M059J (cell line): ENCODE measurements at places on chromosomes 5 and 9. TPM values are rescaled to one million over a fixed set of nuclear protein-coding genes. Genes with fewer than 3 reads are reported as not detected.

The PRRX2 gene
- 0.17 and 0.20 TPM in 2 replicates for total RNA-seq

The ANKRD31 gene
- 0.02 TPM in 1 of 2 replicates, not detected in the other for total RNA-seq

The SPATA31E1 gene
- total RNA-seq: not detected in 2 replicates

The PCDHB15 gene
- 0.17 TPM in 1 of 2 replicates, not detected in the other for total RNA-seq

DNA sequence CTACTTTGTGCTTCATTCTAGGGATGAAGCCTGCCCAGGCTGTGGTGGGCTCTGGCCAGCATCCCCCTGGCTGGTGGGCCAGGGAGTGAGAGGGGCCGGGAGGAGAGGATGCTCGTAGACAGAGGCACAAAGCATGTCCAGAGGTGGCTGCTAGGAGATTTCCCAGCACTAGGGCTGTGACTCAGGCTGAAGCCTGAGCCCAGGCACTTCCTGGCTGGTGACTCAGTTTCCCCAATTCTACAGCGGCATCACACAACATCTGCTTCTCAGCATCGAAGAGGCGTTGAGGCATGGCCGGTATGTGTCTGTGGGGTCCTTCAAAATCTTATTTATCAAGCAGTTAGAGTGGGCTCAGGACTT lies 55.6 kb downstream of the DUSP1 start:
- no peak for DNase-seq

DNA sequence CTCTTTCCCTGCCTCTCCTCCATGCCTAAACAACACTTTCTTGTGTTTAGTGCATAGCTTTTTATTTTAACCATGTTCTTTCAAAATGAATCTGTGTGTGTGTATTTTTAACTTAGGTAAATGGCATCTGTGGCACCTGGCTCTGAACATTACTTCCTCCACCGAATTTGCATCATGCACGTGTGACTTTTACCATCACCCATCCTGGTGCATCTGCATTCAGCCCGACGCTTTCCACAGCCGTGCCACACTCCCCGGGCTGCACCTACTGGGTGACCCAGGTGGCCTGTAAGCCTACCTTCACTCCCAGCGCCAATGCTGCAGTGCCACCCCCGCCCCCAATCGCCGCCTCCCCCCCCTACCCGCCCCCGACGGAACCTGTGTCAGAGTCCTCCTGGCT lies 12.7 kb upstream of the FCN1 start:
- no peak for DNase-seq

DNA sequence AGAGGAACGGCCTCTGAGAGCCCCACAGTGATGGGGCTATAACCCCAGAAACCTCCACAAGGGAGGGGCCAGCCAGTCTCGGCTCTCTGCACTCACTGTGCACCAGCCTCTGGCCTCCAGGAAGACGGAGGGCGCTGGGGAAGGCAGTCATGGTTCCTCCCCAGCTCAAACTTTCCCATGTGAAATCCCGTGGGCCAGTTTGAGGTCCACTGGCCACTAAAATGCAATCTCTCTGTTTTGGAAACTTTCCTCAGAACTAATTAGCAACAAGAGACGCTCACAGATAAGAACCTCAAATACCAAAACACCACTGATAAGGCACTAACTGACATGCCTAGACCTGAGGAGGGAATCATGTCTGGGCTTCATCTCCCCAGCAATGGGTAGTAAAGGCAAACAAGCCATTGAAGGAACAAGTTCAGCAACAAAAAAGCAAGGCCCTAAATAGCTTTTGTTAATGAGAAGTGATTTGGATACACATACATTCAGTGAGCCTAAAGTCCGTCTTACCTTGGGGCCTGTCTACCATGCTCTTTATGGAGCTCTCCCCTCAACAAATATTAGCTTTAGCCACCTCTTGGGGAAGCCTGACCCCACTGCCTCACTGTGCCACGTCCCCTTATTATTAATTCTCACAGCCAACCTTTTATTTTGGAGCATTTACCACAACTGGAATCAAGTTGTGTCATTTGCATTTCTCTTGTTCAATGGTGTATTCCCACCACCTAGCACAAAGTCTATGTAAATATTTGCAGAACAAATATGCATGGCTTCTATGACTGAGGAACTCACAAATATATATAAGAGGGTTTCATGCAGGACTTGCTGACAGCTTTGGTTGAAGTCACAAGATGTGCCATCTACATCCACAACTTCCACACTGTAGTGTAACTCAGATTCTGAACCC lies 56.1 kb upstream of the GLRX start:
- no peak for DNase-seq

GRCh38 chr9:112654282-112654681 lies 63.6 kb downstream of the INIP start:
- DNase-seq: no peak

DNA sequence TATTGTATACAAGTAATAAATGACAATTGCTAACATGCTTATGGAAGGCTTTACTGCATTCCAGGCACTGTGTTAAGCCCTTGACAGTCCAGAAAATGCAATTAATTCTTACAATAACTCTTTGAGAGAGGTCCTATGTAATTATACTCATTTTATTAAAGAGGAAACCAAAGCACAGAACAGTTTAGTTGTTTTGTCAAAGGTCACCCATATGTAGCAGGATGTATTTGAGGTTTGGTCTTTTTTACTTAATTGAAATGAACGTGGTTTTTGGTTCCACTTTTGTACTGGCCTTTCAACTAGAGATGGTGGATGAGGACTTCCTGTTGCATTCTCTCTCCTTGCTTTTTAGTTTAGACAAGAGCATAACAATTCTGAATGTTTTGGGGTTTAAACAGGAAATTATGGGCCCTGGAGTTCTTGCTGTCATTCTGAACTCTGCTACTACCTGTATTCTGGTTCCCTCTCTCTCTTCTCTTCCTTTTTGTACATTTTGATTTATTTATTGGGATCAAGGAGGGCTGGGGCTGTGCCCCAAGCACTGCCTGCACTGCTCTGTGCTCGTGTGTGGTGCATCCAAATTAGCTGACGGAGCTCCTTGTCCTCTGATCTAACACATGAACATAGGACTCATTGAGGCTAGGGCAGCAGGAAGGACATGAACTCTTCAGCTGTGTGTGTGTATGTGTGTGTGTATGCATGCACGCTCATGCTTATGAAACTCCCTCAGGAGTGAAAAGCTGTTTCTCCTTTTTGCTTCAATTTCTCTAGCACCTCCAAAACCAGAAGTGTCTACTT lies 47.4 kb downstream of the SLC28A3 start:
- DNase-seq: no peak

DNA sequence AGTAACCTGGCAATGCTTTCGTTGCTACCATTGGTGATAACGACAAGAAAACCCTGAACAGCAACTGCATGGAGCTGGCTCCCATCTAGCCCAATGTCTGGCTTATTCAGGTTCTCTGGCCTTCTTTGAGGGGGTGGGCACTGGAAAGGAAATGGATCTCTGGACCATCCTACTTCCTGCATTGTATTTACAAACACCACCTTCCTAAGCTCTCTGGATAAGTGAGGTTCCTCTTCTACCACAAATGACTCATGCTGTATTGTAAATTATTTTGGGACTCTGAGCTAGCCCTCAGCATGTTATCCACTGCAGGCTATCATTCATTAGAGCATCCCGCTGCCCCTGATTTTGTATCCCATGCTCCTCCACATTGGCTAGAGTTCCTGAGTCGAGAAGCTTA lies 136.9 kb upstream of the KLF9 start:
- peak; percentile 81 for DNase-seq

DNA sequence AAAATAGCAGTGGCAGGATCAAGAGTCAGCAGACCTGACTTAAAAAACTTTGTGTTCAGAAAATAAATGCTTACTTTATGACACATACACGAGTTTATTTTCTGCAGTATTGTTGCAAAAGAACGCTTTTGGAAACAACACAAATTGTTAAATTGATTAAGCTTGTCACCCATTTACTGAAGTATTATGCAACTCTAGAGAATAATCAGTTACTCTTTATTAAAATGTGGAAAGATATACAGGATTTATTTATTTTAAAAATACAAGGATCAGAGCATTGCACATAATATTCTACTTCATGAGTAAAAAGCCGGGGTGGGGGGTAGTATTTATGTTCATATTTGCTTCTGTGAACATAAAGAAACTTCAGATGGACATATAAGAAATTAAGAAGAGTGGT lies 20.0 kb downstream of the FYB1 start:
- DNase-seq: no peak

- DNase-seq: peak; percentile 22
Observed at GRCh38 chr5:1153428-1153827, 41.6 kb upstream of the SLC12A7 start.

GRCh38 chr5:170117736-170118135 lies 12.0 kb downstream of the FOXI1 start:
- no peak for DNase-seq
